Effector memory CD4-positive, alpha-beta T cell (primary cell): ENCODE measurements at places on chromosomes 12 and 14.

DNA sequence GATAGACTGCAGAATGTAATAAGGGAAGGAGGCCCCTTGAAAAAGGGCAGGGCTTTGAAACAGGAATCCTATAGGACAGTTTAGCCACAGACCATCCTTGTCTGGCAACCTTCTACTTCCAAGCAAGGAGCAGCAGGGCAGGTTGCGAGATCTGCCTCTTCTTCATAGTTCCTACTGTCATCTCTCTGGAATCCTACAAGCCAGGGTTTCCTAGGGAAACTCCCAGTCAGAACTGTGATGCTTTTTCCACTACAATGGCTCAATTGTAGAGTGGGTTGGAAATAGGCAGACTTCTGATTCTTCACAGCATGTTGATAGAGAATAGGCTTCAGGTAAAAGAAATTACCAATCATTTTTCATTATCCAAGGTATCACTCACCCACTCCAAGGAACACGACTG lies 186.3 kb downstream of the DACT1 start:
- DNase-seq: no peak

DNA sequence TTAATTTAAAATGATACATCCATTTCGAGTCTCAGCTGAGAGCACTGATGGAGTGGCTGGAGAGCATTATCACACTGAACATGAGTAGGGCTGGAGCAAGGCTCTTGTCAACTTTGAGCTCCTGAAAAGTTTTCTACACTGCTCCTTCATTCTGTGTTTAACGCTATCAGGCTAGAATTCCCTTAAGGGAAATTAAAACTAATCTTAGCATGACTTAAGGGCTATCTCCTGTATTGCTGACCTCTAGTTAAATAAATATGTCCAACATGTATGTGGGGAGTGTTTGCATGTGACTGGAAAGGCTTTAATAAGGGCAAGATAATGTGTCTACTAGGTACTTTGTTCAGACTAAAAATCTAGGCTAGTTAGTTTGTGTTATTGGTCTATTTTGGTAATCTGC lies 116.7 kb upstream of the CAND1 start:
- no peak for DNase-seq

- DNase-seq: peak; percentile 17
These were observed 217.9 kb upstream of the BTG1 start for GRCh38 chr12:92363295-92364146.

DNA sequence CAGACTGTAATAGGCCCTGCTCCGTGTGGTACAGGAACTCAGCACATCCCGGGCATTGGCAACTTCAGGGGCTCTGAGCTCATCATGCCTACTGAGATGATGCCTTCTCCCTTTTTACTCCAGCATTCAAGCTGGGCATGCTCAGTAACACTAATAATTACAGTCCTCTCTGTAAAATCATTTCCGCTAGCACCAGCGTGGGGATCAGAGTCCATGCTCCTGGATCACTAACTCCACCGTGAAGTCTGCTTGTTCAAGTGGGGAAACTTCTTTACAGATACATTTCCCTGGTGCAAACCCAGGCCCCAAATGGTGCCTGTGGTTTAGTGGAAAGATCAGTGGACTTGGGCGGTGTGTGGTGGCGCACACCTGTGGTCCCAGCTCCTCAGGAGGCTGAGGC lies 16.7 kb downstream of the CLSTN3 start:
- DNase-seq: no peak

DNA sequence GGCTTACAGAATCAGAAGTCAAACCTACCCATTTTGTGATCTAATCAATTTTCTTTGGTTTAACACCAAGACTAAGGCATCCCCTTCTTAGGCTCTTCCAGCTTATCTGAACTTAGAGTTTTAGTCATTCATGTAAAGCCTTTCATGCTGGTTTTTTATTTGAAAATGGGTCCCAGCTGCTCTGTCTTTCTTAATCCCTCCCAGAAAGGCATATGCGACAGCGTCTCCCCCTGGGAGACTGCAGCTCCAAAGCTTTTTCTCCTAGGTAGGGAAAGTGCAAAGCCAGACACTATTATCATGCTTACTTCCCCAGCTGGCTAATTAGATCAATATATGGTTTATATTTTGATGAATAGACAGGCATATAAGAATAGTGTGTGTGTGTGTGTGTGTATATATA lies 96.6 kb upstream of the E2F7 start:
- DNase-seq: no peak

DNA sequence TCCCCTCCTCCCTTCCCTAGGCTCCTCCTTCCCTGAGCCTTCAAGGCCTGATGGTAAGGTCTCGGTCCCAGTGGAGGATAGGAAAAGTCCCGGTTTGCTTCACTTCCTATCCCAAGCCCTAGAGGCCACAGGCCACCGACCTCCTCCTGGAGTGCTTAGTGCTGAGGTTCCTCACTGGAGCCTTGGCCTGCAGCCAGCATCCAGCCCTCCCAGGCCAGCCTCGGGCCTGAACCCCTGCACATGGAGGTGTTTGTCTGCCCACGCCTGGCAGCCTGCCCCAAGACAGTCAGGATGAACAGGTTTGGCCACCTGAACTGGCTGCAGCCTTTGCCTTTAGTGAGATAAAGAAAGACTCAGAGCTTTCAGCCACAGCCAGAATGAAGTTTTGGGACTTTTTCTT lies 15.8 kb upstream of the KRT7 start:
- no peak for DNase-seq

DNA sequence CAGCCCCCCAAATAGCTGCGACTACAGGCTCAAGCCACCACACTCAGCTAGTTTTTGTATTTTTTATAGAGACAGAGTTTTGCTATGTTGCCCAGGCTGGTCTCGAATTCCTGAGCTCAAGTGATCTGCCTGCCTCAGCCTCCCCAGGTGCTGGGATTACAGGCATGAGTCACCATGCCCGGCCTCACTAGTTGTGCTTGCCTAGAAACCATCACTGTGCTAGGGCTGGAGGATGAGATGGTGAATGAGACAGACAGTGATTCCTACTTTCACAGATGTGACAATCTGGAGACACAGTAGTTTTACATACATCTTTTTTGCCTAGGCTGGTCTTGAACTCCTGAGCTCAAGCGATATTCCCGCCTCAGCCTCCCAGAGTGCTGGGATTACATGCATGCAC lies 7.5 kb upstream of the MSI1 start:
- no peak for DNase-seq

DNA sequence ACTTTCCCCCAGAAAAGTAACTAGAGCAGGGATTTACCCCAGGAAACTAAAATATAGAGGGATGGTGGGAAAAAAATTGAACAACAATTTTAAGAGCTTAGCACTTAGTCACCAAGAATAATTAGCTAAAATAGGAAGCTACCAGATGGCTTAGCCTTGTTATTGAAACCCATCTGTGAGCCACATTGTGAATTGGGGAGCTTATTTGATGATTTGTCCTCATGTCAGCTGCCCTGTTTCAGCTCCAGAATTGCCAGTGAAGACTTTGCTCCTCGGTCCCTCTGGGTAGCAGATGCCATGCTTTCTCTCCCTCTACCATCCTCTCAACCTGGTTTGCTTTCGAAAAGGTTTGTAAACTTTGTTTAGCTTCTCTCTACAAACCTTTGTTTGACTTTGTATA lies 67.7 kb upstream of the PTHLH start:
- no peak for DNase-seq

DNA sequence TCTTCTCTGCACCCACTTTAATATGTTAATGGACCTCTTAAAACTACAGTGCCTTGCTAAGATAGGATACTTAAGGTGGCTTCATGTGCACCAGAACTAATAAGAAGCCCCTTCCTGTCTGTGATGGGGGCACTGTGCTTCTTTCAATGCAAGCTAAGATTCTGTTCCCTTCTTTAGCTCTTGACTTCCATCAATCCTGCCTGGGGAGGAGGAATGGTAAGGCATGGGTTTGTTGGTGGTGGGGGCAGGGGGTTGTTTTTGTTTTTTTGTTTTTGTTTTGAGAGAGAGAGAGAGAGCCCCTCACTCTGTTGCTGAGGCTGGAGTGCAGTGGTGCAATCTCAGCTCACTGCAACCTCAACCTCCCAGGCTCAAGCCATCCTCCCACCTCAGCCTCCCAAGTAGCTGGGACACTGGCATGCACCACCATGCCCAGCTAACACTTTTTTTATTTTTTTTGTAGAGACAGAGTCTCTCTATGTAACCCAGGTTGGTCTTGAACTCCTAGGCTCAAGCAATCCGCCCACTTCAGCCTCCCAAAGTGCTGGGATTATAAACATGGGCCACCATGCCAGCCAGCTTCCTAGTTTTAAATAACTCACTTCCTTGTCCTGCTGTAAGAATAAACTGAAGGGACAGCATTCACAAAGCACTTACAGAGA lies 4.5 kb upstream of the KRT3 start:
- no peak for DNase-seq

GRCh38 chr12:64178122-64178521 lies 44.0 kb downstream of the KICS2 start:
- no peak for DNase-seq

DNA sequence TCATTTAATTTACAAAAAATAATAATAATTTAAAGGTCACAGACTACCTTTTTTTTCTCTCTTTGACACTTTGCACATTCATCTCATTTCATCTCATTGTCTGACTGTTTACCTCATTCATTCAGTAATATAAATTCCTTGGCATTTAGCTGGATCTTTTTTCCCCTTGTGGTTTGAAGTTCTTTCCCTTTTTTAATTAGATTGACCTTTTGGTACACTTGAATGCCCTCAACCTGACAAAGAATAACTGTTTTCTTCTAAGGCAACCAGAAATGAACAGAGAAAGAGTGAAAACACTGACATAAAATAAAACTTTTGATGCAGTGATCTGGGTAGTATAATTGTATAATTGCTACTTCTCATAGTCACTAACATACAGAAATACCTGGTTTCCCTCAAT lies 774.9 kb upstream of the NOVA1 start:
- DNase-seq: no peak

- DNase-seq: no peak
These were observed 45.0 kb downstream of the RAB35 start for GRCh38 chr12:120071493-120072020.

- no peak for DNase-seq
These were observed 45.8 kb downstream of the CCER1 start for GRCh38 chr12:90909069-90909770.

DNA sequence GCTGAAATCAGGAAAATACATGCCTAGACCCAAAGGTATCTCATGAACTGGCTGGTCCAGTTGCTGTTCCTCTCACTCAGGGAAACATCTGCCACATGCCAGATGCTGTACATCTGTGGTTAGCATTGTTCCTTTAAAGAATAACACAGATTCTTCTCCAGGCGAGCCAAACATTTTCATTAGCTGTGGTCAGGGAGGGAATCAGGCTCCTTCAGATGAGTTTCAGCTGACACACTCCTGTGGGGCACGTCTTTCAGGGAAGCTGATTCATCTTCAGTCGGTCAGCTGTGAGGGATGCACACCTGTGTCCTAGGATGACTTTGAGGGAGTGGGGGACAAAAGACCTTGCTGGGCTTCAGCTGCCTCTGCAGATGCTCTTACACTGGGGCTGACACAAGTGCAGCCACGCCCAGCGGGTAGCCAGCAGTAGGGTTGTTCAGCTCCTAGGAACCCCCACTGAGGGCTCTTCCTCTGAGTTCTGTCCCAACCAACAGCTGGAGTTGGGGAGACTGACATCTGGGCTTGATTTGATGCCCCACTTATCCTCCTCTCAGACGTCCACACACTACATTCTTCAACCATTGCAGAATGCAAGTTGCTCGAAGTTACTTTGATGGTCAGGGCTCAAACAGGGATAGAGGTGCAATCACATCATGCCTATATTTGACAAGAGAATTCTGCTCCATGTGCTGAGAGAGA lies 155.0 kb downstream of the NUAK1 start:
- DNase-seq: no peak

- no peak for DNase-seq
These were observed 161.8 kb upstream of the IGF1 start for GRCh38 chr12:102642199-102642598.

GRCh38 chr14:39109893-39110715 lies 4.0 kb upstream of the GEMIN2 start:
- no peak for DNase-seq

DNA sequence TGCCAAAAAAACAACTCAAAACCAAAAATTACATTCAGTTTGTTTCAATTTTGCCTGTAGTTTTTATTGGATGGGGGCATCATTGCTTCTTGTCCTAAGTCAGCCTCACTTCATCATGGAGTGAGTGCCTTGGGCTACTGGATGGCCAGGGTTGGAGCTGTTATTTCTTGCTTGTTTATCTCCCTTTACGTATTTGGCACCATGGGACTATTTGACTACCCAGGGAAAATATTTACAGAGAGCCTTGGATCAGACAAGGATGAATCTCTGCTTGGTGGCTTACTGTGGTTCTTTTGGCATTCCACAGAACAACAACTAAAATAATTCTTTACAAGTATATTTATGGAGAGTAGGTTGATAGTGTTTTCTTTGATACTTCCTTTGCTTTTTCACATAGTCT lies 160.8 kb upstream of the SEL1L start:
- no peak for DNase-seq

DNA sequence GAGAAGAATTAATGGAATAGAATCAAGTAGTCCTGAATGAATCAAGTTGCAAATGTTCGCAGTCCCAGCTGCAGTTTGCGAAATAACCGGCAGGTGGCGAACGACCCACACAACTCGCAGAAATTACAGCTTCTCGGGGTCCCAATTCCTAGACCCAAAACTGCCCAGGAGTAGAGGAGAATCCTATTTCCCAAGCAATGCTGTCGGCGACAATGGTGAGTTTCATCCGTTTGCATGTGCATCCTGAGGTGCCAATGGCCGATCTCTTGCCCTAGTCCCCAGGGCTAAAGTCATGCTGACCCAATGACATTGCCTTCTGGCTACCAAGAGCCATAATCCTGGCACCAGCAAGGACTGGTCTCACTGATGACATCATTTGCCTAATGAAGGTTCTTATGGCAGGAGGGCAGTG lies 8.5 kb upstream of the ASCL1 start:
- DNase-seq: peak; percentile 23

GRCh38 chr12:39959467-39959866 lies 146.4 kb downstream of the SLC2A13 start:
- no peak for DNase-seq

GRCh38 chr12:1978078-1978862 lies 26.0 kb downstream of the DCP1B start:
- DNase-seq: no peak

- no peak for DNase-seq
These were observed 51.7 kb downstream of the TSHR start for GRCh38 chr14:81007131-81007530.

DNA sequence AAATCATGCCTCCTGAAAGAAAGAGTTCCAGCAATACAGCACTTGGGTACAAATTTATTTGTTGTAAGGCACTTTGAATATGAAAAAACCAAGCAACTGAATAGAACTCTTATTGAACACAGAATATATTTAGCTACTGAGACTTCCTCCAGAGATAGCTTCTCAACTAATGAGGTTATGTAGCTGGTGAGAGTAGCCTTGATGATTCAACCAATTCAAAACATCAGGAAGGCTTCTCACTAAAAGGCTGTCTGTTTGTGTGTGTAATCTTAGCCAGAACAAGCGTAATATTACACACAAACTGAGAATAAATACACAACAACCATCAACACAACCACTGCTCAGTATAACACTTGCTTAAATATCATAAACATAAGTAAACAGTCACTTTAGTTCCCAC lies 20.4 kb downstream of the EIF2B2 start:
- DNase-seq: no peak

- DNase-seq: no peak
These were observed 10.4 kb upstream of the STRN3 start for GRCh38 chr14:31036552-31036951.

GRCh38 chr12:45587012-45587411 lies 142.5 kb upstream of the ARID2 start:
- no peak for DNase-seq
